ENCODE measurements at places on chromosomes 6 and 20. TPM values are rescaled to one million over a fixed set of nuclear protein-coding genes. Genes with fewer than 3 reads are reported as not detected.

The GCLC gene
- 69.3 TPM for polyA plus RNA-seq

The C4A gene
- polyA plus RNA-seq: 31.1 TPM

DNA sequence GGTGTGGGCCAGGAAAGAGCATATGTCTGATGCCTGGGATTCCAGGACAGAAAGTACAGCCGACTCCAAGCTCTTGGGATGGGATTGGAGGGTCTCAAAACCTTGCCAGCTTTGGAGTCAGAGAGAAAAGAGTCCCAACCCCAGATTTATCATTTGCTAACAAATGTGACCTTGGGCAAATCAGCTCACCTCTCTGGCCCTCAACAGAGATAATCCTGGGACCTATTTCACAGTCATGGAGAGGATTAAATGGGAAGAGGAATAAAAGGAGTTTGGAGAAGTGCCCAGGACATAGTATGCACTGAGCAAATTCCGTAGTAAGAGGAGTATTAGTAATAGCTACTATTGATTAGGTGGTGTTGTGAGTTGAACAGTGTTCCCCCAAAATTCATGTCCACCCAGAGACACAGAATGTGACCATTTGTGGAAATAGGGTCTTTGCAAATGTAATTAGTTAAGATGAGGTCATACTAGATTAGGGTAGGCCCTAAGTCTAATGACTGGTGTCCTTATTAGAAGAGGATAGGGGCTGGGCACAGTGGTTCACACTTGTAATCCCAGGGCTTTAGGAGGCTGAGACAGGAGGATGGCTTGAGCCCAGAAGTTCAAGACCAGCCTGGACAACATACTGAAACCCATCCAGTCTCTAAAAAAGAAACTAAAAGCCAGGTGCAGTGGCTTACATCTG is 17.1 kb downstream of the RIPOR3 start:
- no peaks in the 10 kb centered on the region for H3K27me3 ChIP-seq
- no peak overlapping the region for H3K4me3 ChIP-seq
- peaks cover 3% of the 10 kb centered on the region for H3K4me1 ChIP-seq
- H3K36me3 ChIP-seq: no peaks in the 10 kb centered on the region
- DNase-seq: no peak
- peak overlapping the region; percentile 37 for H3K27ac ChIP-seq

DNA sequence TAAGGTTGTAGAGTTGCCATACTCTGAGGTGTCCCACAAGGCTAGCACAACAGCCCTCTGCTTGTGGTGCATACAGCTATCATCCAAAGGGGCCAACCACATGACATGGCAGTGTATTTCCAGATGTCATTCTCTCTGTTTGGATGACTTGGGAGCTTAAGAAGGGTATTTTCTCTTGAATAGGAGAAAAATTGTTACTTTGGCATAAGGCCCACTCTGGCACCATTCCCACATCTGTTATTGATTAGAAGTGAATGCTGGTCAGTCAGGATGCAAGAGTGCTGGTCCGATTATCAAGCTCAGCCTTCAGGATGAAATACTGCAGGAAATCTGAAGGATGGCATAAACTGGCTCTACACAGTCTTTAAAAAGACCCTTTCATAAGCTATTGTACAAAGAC is 83.6 kb upstream of the C20orf144 start:
- no peak overlapping the region for H3K4me3 ChIP-seq
- no peak for DNase-seq
- no peaks in the 10 kb centered on the region for H3K36me3 ChIP-seq
- no peaks in the 10 kb centered on the region for H3K27me3 ChIP-seq

GRCh38 chr6:64811119-64811518 is 895.9 kb downstream of the EYS start:
- H3K4me1 ChIP-seq: no peaks in the 10 kb centered on the region
- no peak for DNase-seq
- H3K4me3 ChIP-seq: no peak overlapping the region
- no peaks in the 10 kb centered on the region for H3K27me3 ChIP-seq

GRCh38 chr20:56245761-56246160 is 2.8 kb upstream of the MC3R start:
- no peak overlapping the region for H3K4me3 ChIP-seq
- no peaks in the 10 kb centered on the region for H3K4me1 ChIP-seq
- H3K36me3 ChIP-seq: no peaks in the 10 kb centered on the region
- DNase-seq: no peak
- H3K27me3 ChIP-seq: no peaks in the 10 kb centered on the region

GRCh38 chr20:12659942-12660341 is 348.8 kb upstream of the SPTLC3 start:
- DNase-seq: no peak
- H3K4me3 ChIP-seq: no peak overlapping the region
- no peak overlapping the region for H3K27ac ChIP-seq
- H3K27me3 ChIP-seq: no peaks in the 10 kb centered on the region

DNA sequence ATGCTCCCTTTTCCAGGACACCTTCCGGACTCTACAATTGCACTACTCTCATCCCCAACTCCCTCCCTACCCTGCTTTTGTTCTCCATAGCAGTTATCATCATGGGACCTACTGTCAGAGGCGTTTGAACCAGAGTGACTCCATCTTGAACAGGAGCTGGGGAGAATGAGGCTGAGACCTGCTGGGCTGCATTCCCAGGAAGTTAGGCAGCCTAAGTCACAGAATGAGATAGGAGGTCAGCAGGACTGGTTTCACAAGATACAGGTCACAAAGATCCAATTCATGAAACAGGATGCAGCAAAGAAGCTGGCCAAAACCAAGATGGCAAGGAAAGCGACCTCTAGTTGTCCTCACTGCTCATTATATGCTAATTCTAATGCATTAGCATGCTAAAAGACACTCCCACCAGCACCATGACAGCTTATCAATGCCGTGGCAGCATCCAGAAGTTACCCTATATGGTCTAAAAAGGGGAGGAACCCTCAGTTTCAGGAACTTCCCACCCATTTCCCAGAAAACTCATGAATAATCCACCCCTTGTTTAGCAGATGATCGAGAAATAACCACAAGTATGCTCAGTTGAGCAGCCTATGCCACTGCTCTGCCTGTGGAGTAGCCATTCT is 15.6 kb downstream of the SLC13A3 start:
- H3K4me3 ChIP-seq: no peak overlapping the region
- no peak for DNase-seq
- no peak overlapping the region for H3K27ac ChIP-seq

DNA sequence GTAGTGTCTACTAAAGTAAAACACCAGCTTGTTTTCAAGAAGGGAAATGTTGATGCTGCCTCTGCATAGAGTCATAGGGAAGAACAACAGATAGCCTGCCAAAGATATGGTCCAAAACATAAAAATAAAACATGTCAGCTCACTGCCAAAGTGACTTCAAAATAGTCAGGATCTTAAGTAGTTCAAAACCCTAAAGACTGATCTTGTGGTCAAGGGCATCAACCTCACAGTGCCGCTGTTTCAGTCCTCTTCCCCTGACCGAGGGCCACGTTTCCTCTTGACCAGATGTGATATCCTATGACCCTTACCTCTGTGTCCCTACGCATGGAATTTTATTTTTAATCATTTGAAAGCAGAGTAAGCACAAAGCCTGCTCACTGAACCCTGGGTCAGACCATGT is 104.2 kb upstream of the CNKSR3 start:
- no peak overlapping the region for H3K27ac ChIP-seq
- H3K36me3 ChIP-seq: no peaks in the 10 kb centered on the region
- no peaks in the 10 kb centered on the region for H3K27me3 ChIP-seq
- H3K4me3 ChIP-seq: no peak overlapping the region

GRCh38 chr6:84462698-84463097 is 235.3 kb upstream of the CEP162 start:
- no peak overlapping the region for H3K4me3 ChIP-seq
- no peaks in the 10 kb centered on the region for H3K36me3 ChIP-seq
- no peak overlapping the region for H3K27ac ChIP-seq
- no peaks in the 10 kb centered on the region for H3K27me3 ChIP-seq
- no peak for DNase-seq

DNA sequence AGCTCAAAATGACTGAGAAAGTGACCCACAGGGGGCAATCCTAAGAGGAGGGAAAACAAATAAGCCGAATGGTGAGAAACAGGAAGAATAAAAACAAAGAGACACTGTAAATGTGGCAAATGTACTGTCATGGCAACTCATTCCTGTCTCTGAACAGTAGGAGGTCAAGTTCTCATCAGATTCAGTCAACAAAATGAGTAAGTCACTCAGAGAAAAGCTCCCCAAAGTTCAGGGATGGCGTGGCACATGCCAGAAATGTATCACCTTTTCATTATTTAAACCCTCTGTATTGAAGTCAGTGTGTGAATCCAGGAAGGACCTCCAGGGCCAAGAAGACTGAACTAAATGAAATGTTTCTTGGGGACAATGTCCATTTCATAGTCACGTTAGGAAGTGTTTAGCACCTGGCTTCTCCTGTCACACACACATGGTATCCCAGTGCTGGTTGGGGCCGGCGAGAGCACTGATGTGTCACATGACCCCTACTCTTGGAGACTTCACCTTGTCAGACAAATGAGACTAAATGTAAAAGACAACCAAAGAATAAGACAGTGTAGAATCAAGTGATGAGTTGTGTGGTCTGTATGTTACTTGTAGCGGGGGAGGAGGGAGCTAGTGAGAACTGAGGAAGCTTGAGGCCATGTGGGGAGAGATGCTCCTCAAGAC is 20.7 kb downstream of the CNR1 start:
- no peaks in the 10 kb centered on the region for H3K36me3 ChIP-seq
- H3K4me3 ChIP-seq: no peak overlapping the region
- H3K4me1 ChIP-seq: no peaks in the 10 kb centered on the region
- H3K27me3 ChIP-seq: no peaks in the 10 kb centered on the region

Measured in small intestine (tissue), 16 donors.